Stimulated activated CD8-positive, alpha-beta memory T cell treated with anti-CD3 and anti-CD28 coated beads, Interleukin-12 subunit alpha, Interleukin-12 subunit beta, amount 100 ng/mL, for 1 hour (primary cell): ENCODE measurements at places on chromosomes 11 and 22.

- no peak for DNase-seq
These were observed 92.3 kb upstream of the SLC25A18 start for GRCh38 chr22:17470880-17471500.

GRCh38 chr11:27404427-27404826, 41.4 kb upstream of the CCDC34 start:
- DNase-seq = no peak

DNA sequence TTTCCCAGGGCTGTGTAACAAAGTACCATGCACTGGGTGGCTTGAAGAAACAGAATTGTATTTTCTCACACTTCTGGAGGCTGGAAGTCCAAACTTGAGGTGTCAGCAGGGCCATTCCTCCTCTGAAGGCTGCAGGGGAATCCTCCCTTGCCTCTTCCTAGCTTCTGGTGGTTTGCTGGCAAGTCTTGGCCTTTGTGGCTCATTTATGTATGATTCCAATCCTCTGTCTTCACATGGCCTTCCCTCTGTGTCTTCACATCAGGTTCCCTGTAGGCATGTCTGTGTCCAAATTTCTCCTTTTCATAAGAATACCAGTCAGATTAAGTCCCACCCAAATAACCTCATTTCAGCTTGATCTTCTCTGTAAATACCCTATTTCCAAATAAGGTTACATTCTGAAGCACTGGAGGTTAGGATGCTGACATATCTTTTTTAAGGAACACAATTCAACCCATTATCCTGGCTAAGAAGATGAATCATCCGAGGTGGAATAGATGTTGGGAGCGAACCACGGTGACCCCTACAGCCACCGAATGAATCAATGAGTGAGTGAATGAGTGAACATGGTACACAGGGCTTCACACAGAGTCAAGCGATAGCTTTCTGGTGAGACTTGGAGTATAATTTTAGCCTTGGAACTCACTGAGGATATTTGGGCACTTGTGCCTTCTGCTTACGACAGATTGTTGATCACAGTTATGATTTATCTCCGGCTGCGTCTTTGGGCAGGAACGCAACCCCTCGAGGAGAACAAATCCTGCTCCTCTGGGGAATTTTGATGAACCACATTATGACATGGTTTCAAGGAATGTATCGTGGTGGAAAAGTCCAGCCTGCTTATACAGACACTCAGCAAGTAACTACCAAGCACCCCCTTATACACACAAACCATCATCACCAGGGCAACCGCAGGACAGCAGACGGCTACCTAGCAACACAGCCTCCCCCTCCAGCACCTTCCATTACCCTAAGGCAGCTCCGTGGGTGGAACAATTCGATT, 34.3 kb upstream of the MICAL2 start:
- DNase-seq = no peak

DNA sequence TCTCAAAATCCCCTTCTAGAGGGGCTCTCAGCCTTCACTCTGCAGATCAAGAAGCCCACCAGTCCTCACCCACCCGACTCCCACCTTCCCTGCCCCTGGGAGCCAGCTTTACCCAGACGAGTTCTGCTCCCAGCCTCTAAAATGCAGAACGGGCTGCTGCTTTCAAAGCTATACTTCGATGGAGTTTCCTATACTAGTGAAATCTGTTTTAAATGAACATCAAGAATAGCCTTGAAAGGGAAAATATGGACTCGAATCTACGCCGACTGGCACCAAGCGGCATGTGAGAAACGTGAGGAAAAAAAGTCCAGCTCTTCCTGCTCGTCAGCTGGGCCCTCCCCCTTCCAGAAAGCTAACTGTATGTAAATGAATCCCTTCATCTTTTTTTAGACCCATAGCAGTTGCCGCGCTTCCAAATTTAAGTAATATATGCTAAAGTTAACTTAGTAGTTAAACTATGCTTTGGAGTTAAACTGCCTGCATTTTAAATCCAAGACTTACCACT, 211.7 kb downstream of the NTM start:
- DNase-seq = no peak

GRCh38 chr22:22408731-22409696, 99.5 kb downstream of the ZNF280B start:
- no peak for DNase-seq

GRCh38 chr11:104372111-104372510, 208.2 kb upstream of the PDGFD start:
- DNase-seq = no peak

DNA sequence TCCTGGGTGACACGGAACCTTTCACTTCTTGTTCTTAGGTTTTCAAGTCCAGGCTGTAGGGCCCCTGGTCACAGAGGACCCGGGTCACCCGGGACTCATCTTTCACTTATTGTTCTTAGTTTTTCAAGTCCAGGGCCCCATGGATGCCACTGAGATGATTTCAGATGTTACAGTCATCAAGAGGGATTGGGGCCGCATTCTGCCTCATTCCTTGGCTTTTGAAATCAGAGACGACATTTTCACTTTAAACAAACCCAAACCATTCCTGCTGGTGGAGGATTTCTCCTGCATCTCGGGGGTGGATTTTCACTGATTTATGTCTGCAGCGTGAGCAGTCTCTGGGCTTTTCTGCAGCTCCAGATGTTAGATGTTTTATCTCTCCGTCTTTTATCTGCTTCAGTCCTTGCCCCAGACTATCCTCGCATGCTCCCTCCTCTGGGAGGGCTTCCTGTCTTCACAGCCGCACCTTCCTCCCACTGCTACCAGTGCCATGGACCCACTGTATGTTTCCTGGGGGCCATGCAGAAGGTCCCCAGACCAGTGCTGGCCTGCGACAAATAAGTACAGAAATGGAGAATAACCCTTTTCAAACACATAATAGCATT, 27.4 kb downstream of the FBLN1 start:
- no peak for DNase-seq

GRCh38 chr11:69442012-69442806, 39.3 kb upstream of the LINC01488 start:
- DNase-seq = no peak

DNA sequence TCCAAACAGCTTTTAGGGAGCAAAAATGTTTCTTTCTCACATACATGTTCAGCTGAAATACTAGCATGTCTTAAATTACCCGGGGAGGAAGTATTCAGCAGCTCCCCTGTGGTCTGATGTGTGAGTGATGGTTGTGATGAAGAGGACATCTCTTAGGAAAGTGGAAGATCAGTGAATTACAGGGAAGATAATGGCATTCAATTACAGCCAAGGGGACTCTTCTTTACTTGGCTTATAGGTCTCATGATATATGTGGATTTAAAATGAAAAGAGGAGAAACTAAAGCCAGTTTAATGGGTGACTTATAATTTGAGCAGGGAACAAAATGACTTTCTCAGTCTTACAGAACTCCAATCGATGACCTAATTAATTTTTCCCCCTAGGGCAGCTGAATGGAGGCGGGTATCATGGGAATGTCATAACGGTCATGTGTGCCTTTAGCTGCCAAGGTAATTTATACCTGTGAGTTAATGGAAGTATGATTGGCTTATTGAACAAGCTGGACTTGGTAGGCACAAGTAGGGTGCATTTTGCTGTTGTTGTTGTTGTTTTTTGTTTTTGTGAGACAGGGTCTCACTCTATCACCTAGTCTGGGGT, 198.8 kb downstream of the HIPK3 start:
- DNase-seq = no peak

DNA sequence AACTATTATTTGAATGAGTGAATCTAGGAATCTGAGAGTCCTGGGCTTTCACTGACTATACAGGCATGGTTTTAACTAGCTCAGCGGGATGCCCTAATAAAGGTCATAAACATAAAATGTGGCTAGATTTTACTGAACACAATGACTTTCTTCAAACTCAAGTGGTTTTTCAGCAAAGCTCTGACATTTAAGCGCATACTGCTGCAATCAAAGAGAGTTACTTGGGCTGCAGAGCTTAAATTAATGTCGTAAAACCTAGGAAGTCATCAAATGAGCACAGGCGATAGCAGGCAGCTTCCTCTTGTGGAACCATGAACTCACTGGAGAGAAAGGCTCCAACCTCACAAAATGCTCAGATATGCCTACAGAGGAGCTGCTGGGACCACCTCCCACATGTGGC, 6.7 kb downstream of the CSNK2A3 start:
- DNase-seq = no peak
